ENCODE measurements at places on chromosomes 11 and 22.

DNA sequence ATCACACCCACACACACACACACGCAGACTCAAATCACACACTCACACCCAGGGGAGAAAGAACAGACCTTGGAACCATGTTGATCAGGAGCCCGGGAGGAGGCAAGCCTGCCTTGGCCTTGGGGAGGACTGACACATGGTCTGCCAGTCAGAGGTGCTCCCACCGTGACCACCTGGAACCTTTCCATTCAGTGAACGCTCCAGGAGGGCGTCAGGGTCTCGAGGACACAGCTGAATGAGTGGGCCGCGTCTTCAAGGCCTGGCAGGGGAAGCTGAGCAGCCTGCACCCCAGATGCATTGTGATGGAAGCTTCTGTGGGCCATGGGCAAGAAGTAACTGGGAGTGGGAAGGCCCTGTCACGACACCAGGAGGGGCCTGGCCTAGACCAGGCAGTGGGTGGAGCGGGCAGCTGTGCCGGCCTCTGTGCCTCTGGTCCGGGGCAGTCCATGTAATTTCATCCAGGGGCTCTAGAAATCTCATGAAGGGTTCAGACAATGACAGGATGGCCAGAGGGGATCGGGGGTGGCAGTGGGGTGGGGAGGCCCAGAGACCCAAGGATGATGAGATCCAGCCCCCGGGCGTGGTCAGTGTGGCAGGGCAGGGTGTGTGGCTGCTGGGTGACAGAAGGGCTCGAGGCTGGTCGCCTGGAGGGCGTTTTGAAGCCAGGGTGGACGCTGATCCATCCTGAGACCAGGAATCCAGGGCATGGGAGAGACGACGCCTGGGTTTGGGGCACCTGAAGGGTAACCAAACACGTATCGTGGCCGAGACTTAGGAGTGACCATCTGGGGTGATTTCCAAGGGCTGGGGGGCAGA is 53.7 kb downstream of the IGF2 start:
- DNase-seq: no peak

- no peak for DNase-seq
Observed at GRCh38 chr11:117039270-117039669, 59.0 kb downstream of the SIK3 start.

GRCh38 chr11:32311346-32312065 is 123.8 kb downstream of the WT1 start:
- no peak for DNase-seq

- no peak for DNase-seq
Observed at GRCh38 chr22:38638216-38638615, 18.0 kb downstream of the FAM227A start.

DNA sequence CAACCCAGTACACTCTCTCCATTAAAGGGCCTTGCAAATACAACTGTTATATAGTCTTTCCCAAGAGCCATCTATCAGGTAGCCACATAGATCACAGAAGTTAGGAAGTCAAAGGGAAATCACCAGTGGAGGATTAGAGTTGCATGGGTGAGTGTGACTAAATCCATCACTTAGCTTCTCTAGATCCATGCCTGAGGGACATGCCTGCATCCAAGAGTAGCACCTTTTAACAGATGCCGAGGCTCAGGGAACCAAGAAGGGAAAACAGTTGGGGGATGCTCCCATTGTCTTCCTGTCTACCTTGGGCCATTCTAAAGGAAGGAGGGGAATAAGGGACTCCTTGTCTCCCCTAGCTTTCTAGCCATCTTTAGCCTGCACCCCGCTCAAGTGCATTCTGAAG is 77.9 kb downstream of the XRRA1 start:
- no peak for DNase-seq

DNA sequence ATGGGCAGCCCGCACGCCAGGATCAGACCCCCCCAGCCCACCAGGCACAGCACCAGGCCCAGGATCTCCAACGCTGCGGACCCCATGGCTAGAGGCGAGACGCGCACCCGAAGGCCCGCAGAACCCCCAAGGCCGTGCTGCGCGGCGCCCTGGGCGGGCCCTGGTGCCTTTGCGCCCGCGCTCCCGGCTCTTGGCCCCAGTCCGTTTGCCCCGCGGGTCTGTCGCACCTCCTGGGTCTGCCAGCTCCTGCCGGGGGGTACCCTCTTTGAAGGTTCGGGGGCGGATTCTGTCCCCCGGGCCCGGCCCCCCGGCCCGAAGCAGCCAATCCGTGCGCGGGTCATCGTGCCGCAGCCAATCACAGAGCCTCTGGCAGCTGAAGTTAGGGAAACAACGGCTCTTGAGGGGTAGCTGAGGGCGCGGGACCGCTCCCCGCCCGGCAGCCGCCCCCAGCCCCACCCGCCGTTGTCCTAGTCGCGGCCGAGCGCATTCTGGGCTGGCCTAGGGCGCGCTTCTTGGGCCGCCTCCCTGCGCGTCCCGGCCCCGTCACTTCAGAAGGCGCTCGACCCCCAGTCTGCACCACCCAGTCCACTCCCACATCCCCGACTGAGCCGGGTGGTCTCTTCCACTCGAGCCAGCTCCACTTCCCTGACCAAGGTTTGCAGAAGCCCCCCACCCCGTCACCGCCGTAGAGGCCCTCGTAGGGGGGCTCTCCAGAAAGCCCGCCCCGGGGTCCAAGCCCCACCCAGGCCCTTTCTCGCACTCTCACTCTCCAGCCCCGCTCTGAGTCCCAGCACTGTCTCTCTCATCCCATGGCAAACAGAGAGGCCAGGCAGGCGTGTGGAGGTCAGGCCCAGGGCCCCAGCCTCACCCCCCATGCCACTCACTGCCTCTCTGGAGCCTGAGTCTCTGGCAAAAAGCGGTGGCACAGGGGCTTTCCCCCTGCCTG is at the start of gene CLDN5:
Gene CLDN5 (minus strand): TSS at position 241 of the 946 bp plus-strand sequence. CDS start 155 bp downstream, at position 86.
- no peak for DNase-seq

DNA sequence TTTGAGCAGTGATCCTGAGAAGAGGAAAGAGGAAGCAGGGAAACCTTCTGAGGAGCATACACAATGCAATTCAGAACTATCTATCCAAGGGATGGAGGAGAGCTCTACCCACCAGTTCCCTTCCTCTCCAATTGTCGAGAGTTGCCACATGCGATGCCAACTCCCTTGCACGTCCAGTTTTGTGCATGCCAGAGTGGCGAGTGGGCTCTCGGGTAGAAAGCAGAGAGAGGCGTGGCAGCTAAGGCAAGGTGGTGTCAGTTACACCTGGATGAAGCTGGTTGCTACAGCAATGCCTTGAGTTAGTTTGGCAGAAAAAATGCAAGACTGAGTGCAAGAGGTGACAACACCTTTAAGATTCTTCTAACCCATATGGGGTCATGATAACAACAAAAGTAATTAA is 420.4 kb upstream of the CCDC90B start:
- DNase-seq: no peak

GRCh38 chr11:88301488-88302140 is 35.9 kb downstream of the CTSC start:
- DNase-seq: no peak

GRCh38 chr11:100681064-100681502 is 6.0 kb upstream of the ARHGAP42 start:
- DNase-seq: no peak

- no peak for DNase-seq
Observed at GRCh38 chr11:105870516-105871113, 151.4 kb downstream of the MSANTD4 start.

DNA sequence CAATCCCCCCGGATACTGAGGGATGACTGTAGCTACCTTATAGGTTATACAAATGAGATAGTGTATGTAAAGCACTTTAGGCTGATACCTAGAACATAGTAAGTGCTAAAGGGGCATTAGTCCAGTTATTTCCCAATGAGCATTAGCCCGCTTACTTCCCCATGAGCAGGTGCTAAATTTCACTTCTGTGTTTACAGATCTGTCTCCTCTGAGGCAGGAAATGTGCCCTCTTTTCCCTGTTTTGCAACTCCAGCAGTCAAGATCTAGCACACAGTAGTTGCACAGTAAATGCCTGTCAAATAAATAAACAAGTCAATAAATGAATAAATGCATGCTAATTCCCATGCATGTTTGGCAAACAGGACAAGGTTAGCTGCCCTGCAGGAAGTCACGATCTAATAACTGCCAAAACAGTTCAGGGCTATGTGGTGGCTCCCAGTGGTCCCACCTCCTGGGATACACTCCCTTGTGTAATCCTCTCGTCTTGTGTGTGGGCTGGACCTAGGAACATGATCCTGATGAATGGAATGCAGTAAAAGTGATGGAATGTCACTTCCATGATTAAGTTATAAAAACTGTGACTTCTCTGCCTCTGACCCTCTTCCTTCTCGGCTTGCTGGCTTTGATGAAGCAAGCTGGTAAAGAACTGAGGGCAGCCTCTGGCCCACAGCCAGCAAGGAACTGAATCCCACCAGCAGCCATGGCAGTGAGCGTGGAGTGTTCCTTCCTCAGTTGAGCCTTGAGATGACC is 459.0 kb downstream of the SOX6 start:
- no peak for DNase-seq

- peak; percentile 100 for DNase-seq
Observed at GRCh38 chr11:75554258-75555022, 7.6 kb upstream of the SERPINH1 start.

DNA sequence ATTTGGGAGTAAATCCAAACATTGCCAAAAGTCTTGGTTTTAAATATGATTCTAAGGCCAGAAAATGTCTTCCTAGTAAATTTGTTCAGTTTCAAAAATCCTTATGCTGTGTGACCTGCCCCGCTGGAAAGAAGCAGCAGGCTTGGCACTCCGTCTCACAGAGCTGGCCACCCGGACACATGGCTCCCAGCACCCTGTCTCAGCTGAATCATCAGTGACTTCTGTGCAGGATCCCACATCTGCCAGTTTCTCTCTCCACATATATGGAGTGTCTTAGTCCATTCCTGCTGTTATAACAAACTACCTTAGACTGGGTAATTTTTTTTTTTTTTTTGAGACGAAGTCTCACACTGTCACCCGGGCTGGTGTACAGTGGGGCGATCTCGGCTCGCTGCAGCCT is 356.7 kb downstream of the TBC1D22A start:
- DNase-seq: no peak

- no peak for DNase-seq
Observed at GRCh38 chr11:6889835-6890234, 2.5 kb downstream of the OR2D2 start.

GRCh38 chr22:40206561-40206960 is 28.8 kb downstream of the TNRC6B start:
- no peak for DNase-seq

- peak; percentile 52 for DNase-seq
Observed at GRCh38 chr11:123195188-123196059, at the start of gene CLMP. Gene CLMP (minus strand): TSS chr11:123195248. CDS start chr11:123194940, 308 bp downstream.

GRCh38 chr11:78187366-78188285 is 800 bp downstream of the KCTD21 start:
- DNase-seq: no peak

GRCh38 chr11:15215005-15215404 is 100.3 kb downstream of the INSC start:
- no peak for DNase-seq

DNA sequence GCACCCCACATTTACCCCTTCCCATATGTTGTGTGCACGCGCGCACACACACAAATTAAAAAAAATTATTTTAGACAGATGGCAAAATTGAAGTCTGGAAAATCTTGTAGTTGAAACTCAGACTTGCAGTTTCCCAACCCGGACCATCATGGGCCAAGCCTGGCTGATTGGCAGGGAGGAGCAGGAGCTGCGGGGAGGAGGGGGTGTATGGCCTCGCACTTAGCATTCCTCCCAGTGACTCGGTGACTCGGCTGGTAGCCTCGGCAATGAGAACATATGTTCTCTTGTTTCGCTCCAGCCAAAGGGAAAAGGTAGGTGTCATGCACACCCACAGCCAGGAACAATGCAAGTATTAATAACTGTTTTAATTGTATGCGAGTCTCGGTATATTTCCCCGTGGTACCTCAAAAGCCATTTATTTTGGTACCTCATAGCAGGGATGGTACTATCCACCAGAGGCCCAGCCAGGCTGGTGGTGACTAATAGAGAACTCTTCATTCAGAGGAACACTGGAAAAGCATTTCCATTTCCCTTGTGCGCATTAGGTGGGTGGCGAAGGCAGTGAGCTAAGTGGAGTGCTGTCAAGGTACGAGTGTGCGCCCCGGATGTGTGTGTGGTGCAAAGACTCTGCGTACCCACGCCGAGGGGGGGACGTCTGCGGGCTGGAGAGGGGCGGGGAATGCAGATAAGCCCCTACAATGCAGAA is 92.5 kb downstream of the DSCAML1 start:
- DNase-seq: no peak

DNA sequence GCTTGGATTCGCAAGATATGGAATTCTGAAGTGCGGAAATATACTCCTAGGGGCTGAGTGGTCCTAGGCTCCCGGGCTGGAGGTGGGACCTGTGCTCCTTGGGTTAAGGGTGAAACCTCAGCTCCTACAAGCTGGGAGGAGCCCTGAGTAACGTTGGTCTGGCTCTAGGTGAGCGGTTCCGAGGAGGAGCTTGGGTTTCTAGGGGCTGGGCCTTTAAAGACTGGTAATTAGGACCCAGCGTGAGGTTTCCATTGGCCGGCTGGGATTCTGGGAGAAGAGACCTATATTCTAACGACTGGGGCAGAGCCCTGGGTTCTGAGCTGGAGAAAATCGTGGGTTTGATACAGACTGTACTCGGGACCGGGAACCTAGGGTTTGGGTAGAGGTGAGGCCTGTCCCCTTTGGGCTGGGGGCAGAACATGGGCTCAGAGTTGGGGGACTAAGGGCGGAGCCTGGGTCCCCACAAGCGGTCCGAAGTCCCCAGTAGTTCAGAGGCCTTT is 882 bp upstream of the MAP4K2 start:
- DNase-seq: no peak

DNA sequence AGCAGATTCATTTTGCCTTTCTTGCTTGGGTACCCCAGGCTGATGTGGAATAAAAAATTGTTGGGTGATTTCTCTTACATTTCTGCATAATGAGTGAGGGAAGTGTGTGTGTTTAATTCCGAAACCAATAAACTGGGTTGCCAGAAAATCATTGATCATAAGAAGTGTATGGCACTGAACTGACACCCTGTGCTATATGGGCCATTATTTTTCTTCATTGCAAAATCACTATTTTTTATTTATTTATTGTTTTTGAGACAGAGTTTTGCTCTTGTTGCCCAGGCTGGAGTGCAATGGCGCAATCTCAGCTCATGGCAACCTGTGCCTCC is 14.6 kb upstream of the HIKESHI start:
- no peak for DNase-seq

DNA sequence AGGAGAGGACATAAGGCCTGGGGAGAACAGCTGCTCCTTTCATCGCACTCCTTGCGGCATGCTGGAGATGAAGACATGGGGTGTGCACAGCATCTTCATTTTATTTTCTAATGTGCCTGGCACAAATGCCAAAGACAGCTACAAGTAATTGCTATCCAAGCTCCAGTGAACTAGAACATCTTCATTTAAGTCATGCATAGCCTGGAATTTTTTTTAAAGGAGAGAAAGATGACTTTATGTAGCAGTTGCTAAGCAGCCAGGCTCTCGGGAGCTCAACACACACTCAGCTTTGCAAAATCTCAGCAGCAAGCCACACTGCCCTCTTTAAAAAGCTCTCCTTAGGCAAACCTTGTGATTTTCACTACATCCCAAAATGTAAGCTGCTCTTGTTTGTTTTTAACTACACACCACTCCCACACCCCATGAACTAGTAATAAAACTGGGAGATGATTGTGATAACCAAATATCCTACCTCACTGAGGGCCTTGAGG is 164.5 kb upstream of the POU2AF2 start:
- DNase-seq: no peak

Data from fibroblast of the conjunctiva (primary cell).